ENCODE measurements at places on chromosomes 1 and 21.

GRCh38 chr1:17370618-17371017 lies 1.4 kb upstream of the PADI6 start:
- DNase-seq = no peak

DNA sequence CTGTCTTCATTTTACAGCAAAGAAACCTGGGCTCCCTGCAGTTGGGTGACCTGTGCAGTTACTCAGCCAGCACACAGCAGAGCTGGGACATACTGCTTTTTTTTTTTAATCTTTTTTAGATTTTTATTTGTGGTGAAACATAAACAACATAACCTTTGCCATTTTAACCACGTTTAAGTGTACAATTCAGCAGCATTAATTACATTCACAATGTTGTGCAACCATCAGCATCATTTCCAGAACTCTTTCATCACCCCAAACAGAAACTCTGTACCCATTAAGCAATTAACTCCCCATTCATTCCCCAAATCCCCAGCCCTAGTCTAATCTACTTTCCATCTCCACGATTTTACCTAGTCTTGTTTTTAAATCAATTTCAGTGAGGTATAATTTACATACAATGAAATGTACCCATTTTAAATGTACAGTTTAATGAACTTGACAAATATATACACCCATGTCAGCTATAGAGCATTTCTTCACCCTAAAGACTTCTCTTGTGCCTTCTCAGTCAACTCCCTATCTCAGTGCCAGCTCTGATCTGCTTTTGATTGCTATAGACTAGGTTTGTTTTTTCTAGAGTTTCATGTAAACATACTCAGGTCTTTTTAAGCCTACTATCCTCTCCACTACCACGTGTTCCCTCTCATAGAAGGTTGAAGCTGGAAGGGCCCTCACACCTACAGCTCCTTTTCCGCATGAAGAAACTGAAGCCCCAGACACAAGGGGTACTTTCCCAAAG lies 37.8 kb upstream of the C8B start:
- DNase-seq = no peak

DNA sequence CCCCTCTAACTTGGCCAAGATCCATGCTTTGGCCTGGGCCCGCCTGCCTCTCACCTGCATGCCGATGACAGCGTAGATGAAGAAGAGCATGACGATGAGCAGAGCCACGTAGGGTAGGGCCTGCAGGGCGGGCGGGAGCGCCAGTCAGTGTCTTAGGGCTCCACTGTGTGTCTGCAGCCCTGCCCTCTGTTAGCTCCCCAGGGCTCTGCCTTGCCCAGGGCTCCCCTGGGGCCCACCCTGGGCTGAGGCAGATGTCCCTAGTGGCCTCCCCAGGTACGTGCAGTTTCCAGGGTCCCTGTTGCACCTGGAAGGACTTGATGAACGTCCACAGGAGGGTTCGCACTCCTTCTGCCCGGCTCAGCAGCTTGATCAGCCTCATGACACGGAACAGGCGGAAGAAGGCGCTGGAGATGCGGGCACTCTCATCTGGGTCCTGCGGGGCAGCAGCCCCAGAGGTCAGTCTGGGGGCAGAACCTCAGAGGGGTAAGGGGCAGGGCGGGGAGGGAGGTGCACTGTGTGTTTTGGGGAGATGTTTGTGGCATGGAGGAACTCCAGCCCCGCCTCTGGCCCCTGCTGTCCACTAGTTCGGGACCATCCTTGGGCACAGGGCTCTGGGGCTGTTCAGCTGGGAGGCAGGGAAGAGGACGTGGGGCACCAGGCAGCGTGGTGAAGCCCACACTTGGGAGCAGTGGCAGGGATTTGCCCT lies 29.8 kb upstream of the KIF21B start:
- no peak for DNase-seq

DNA sequence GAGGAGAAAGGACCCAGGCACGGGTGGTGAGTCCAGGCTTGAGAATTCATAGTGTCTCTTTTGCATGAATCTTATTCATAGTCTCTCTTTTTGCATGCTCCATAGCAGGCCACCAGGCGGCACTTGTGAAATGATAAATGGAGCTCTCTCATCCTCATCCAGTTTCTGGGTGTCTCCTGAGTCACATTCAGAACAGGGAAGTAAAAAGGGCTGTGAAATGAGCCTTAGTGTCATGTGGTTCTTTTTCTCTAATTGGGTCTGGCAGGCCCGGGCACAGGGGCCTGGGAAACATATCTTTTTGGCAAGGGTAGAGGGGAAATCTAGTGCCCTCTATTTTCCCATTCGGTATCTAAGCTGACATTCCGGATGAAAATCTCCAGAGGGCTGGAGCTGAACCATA lies 19.1 kb upstream of the NCF2 start:
- peak; percentile 88 for DNase-seq

DNA sequence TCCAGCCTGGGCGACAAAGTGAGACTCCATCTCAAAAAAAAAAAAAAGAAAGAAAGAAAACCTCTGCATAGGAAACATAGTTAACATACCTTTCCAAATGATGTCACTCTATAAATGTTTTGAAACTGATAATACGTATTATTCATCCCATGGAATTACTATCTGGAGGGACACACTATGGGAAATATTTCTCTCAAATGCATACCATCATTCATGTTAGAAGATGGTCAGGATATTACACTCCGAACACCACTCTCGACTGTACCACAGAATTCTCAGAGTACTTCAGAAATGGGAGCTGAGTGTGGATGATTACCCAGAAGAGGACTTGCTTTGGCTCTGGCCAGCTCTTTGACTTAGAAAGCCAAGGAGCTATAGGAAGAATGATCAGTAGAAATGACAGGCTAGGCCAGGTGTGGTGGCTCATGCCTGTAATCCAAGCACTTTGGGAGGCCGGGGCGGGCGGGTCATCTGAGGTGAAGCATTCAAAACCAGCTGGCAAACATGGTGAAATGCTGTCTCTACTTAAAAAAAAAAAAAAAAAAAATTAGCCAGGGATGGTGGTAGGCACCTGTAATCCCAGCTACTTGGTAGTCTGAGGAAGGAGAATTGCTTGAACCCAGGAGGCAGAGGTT lies 5.2 kb upstream of the LIN28A start:
- peak; percentile 95 for DNase-seq

DNA sequence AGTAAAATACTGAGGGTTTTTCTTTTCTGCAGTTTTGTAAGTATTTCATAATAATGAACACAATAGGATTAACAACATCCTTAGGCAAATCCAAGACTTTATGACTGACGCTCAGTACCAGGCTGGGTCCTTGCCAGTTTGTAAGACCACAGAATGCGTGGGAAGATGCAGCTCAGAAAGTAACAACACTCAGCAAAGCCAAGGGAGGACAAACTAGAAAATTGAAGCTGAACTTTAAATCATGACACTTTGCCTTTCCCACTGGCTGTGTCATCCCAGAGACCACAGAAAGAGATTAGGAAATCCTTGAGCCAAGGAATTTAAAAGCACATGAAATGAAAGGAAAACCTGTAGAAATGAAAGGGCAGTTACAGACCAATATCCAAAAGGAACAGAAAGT lies 426.3 kb upstream of the CHRM3 start:
- peak; percentile 5 for DNase-seq

DNA sequence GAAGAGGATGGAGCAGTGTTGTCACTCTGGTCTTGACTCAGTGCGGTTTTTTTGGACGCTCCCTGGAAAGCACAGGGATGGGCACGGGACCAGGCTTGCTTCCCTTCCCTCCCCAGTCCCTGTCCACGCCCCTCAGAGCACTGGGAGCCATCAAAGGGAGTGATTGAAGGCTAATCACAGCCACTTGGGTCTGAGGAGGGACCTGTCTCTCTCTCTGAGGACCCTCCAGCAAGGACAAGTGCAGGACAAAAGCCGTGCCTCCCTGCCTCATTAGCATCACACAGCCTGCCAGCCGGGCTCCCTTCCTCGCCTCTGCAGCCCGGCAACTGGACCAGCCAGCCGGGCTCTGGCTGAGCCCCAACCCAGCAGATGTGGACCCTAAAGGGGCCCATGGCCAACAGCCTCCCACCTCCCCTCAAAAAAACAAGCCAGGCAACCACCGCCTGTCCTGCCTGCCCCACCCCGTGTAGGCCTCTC lies 18.6 kb upstream of the PDZK1IP1 start:
- DNase-seq = no peak

- no peak for DNase-seq
These were observed 19.0 kb upstream of the PRELP start for GRCh38 chr1:203456577-203456976.

DNA sequence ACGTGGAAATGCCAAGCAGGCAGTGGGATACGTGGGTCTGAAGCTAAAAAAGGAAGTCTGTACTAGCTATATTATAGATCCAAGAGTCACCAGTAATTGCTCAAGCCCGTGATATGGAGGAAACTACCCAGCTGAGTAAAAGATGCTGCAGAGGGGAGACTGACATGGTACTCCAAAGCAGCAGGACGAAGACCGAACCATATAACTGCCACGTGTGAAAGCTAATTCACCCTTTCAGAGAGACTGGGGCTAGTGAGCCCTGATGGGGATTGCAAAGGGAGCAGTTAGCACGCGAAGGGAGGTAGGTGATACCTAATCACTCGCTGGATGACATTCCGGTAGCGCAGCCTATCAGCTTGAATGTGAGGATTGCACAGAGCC lies 316 bp downstream of the AP4B1 start:
- DNase-seq = no peak

GRCh38 chr1:170623171-170623570 lies 40.8 kb upstream of the PRRX1 start:
- DNase-seq = peak; percentile 94

- no peak for DNase-seq
These were observed 46.0 kb downstream of the TRAPPC10 start for GRCh38 chr21:44057960-44058651.

GRCh38 chr21:35088319-35088771 lies 39.2 kb upstream of the RUNX1 start:
- no peak for DNase-seq

DNA sequence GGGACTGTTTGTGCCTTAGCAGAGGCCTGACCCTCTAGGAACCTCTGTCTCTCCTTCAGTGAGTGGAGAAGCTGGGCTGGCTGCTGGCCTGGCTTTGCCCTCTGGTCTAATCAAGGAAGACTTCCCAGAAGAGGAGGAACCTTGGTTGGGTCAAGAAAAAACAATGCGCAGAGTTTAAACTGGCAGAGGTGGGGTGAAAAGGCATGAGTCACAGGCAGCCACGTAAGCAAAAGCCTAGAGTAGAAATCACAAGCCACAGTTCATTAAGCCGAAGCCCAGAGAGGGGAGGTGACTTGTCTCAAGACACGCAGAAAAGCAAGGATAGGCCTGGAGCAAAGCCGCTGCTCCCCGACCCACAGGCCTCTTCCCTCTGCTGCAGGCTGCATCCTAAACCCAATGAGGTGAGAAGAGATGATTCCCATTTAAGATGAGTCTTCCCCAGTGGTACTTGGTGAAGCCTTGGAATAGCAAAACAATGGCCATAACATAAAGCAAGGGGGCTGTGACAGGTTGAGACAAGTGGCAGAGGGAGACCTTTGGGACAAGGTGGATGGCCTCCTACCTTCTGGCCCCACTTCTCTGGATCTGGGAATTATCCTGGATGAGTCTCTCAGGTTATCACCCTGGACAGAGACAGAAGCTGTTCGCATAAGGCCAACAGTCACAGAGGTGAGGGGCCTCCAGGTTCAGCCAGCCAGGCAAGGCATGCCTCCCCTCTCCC lies 7.7 kb downstream of the PDZK1IP1 start:
- DNase-seq = peak; percentile 15

DNA sequence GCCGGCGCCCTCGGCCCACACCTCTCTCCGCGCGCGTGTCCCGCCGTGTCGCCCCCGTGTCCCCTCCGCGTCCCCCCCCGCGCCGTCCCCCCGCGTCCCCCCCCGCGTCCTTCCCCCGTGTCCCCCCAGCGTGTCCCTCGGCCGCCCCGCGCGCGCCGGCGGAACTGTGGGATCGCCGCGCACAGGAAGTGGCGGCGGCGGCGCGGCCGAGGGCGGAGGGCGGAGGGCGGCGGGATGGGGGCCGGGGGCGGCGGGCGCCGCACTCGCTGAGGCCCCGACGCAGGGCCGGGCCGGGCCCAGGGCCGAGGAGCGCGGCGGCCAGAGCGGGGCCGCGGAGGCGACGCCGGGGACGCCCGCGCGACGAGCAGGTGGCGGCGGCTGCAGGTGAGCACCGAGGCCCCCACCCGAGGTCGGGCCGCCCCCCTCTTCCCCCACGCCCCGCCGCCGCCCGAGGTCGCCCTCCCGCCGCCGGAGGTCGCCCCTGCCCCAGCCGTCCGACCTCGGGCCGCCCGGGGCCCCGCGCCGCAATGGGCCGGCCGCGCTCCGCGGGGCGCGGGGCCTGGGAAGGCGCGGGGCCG lies at the start of gene AGPAT3:
Gene AGPAT3 (plus strand): TSS at position 262 of the 578 bp plus-strand sequence. CDS start 94,459 bp downstream, outside the sequence.
- DNase-seq = peak; percentile 29

DNA sequence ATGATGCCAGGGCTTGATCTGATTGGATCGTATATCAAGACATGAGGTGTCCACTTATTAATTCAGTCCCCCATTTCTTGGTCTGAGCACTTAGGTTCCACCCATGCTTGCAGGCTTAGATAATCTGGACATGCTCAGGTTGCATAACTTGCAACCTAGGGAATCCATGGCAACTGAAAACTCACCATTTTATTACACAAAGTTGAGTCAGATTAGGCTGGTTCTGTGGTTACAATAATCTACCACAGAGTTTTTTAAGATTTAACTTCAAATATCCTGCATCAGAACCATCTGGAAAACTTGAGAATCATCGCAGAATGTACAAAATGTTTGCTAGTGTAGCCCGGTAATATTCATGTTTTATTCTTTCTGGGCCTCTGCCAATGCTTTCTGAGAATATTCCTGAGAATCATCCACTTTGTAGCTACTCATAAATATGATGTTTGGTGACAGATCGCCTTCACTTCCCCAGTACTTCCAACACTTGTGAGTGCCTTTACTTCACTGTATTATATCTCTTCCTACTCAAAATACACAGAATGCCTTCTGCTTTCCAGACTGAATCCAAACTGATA lies 707.2 kb upstream of the ADAMTS5 start:
- peak; percentile 73 for DNase-seq

DNA sequence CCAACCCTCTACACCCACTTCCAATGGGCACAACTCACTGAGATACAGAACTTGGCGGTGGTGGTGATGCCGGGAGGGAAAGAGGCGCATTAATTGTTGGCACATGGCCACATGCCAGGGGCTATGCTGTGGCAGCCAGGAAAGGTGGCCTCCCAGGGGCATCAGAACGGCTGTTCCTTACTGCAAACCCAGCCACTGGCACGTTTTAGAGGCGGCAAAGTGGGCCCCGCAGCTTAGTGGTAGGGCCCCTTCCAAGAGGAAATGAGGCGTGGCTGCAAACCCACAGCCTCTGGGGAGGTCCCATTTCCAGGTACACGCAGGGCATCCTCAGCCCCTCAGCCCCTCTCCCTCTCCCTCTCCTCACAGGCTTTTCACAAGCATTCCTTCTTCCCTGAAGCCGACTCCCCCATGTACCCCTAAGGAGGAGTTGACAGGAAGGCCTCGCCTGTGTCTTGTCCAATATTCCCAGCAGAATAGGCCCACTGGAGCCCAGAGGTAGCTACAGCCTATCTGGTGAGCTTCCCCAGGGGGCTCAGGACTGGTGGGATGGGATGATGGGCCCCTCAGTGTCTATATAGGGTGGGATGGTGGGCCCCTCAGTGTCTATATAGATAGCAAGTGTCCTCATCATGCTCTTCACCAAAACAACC lies 166.2 kb downstream of the CLIC6 start:
- DNase-seq = no peak
